ENCODE measurements at places on chromosomes 11 and 22.
A peak's percentile ranks its signal among the peaks of the same experiment; 100 is the strongest.

DNA sequence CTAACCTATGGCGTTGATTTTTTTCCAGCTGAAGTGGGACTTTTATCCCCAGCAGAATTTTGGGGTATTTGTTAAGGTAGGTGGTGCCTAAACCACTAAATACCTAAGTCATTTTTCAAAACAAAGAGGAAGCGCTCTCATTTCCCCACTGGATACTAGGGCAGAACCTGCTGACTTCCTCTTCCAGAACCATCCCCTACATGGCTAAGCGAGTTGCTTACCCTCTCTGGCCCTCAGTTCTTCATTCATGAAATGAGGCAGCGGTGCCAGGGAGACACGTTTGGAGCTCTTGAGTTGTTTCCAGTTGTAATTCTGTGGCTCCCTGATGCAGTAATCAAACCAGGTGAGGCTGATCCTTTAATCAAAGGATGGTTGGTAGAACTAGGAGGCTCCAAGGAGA, 10.0 kb upstream of the MTMR3 start:
- no peak for DNase-seq

- no peak for DNase-seq
These were observed 393.9 kb downstream of the GUCY1A2 start for GRCh38 chr11:106624377-106624776.

- DNase-seq, result peak; percentile 12
These were observed 80.4 kb downstream of the TRMU start for GRCh38 chr22:46415776-46416519.

DNA sequence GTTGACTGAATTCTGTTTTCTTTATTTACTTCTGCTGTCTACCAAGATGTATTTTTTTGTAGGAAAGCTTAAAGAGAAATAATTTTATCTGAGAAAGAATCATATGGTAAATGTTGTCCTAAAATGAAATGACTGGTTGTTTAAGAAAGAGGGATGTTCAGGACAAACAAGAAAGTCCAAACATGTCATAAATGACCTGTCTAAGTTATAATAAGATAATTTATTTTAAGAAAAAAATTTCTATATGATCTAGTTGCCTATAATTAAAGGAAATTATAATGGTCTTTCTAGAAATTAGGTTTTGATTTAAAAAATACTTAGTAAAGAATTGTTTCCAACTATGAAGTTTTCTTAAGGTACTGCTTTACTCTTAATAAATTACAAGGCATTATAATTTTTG, 10.5 kb downstream of the SCGB2A2 start:
- no peak for DNase-seq

DNA sequence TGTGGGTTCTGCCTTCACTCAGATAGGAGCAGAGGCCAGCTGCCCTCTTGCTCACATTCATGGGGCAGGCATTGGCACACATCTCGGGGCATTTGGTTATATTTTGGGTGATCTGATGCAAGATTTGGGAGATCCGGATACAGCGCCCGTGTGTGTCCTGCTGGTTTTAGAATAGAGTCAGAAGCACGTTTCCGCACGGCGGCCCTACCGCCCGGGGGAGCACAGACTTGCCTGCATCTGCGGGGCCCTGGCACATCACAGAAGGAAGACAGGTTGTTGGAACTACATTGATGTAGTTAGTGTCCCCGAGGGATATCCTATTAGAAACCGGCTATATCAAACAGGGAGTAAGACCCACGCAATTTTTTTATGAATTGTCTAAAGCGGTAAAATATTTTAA, 982.8 kb downstream of the NTM start:
- DNase-seq, result no peak

- no peak for DNase-seq
These were observed 898 bp downstream of the ZNF215 start for GRCh38 chr11:6927030-6927617.

GRCh38 chr22:27866135-27867084, 52.6 kb downstream of the PITPNB start:
- no peak for DNase-seq

- no peak for DNase-seq
These were observed 101.4 kb downstream of the SYT9 start for GRCh38 chr11:7353100-7353499.

All from kidney (tissue), 22 donors.